HTR-8/SVneo (cell line): ENCODE measurements at places on chromosomes 4 and X.
A peak's percentile ranks its signal among the peaks of the same experiment; 100 is the strongest.

DNA sequence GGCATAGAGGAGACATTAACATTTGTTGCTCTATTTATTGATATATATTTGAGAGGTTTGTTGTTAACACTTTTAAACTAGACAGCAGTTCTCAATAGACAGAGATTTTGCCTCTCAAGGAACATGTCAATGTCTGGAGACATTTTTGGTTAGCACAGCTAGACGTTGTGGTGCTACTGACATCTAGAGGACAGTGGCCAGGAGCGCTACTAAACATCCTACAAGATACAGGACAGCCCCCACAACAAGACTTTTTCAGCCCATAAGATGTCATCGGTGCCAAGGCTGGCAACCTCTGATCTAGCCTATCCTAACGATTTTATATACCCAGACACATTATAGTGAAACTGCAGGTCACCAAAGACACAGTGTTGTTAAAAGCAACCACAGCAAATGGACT, 18.4 kb upstream of the CTSO start:
- DNase-seq = peak; percentile 24

DNA sequence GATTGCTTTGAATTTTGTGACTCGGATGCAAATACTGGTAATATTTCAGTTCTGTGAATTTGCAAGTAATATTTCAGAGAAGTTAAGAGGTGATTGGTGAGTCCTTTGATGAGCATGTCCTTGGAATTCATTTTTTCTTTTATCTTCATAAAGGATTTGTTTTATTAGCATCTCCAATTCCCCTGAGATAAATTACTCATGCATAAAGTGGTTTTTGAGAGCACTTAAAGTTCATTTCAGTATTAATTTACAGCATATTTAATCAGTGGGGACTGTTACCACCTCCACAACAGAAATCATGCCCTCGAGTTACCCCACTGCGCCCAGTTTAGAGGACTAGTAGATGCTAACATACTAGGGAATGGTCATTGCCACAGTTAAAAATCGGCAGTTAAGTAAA, 65.0 kb downstream of the ZFX start:
- DNase-seq = no peak

DNA sequence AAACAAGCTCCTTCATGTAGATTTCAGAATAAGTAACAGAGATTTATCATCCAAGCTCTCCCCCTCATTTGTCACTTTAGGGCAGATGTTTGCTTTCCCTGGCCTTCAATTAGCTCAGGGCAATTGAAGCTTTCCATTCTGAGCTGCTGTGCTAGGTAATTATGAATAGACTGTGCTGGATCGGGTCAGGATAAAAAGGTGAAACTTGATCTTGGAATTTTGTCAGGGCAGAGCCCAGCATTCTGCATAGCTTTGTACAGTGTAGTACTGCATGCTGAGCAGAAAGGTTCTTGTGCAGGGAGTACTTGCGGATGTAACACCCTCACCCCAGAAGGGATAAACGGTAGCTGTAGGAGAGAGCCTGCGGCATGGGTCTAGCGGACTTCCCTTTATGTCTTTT, 64.0 kb upstream of the CLDN34 start:
- no peak for DNase-seq

DNA sequence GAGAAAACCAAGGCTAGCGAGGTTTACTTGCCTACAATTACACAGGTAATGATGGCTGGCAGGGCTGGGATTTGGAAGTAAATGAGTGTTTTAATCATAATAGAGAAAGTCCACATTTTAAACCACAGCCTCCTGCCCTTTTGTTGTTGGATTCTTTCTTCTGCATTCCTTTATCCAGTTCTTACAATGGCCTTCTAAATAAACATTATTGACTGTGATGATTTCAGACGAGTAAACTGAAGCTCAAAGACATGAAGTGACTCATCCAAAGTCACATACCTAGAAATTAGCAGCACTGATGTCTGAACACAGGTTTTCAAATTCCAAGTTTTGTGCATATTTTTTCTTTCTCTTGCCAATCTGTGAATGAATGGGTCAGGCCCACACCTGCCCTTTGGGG, 51.2 kb upstream of the C1QTNF7 start:
- DNase-seq = no peak

- no peak for DNase-seq
Observed at GRCh38 chr4:47798165-47798564, 39.7 kb downstream of the CORIN start.

DNA sequence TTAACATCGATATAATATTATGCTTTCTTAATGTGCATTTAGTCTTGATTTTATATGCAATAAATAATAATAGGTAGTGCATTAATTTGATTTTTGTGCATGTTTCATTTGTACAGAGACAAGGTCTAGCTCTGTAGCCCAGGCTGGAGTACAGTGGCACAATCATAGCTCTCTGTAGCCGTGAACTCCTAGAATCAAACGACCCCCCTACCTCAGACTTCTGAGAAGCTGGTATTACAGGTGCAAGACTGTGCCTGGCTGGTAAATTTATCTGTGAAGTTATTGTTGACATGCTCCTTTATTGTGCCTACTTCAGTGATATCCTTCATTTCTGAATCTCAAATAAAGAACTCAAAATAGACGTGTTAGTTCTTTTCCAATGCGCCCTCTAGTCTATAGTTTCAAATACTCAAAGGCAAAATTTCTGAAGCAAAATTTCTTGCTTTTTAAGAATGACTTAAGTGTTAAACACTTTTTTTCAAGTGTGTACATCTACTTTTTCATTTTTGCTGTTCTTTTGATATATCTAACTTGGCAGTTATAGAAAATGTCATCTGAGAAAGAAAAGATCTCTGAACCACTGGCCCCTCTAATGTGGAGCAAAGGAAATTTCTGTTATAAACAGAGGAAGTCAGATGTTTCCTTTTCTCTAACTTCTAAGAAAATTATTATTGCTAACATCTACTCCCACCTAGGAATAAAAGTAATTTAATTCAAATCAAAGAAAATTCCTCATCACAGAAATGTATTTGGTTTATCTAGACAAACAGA, 28.3 kb upstream of the GUCY1A1 start:
- no peak for DNase-seq

- no peak for DNase-seq
Observed at GRCh38 chrX:3440981-3441380, 94.5 kb upstream of the MXRA5 start.

- no peak for DNase-seq
Observed at GRCh38 chr4:33116871-33117270, 2396.7 kb downstream of the PCDH7 start.

DNA sequence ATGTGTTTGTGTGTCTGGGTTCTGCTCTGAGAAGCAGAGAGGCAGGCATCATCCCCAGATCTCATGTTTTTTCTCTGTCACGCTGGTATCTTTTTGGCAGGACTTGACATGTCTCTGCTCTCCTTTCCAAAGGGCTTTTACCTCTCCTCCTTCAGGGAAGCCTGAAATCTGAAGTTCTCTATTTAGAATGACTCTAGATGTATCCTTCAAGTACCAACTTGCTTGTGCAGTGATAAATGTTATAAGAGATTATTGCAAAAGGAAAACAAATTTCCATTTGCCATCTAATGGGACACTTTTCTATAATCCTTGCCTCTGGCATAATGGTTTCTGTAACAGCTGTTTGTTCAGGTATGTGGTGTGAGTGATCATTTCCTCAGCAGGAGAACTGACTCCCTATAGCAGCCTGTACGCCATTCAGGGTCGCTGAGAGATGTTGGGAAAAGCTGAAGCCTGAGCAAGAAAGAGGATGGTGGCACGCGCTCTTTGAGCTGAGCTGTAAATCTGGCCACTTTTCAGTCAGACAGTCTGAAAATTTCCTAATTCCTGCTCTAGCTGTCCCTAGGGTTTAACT, 72.5 kb downstream of the CNGA2 start:
- no peak for DNase-seq

DNA sequence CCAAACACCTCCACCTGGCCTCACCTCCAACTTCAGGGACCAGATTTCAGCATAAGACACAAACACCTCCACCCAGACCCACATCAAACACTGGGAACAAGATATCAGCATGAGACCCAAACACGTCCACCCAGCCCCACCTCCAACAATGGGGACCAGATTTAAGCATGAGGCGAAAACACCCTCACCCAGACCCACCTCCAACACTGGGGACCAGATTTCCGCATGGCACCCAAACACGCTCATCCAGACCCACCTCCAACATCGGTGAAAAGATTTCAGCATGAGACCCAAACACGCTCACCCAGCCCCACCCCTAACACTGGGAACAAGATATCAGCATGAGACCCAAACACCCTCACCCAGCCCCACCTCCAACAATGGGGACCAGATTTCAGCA, 210.0 kb downstream of the ASMT start:
- no peak for DNase-seq

- no peak for DNase-seq
Observed at GRCh38 chr4:97924341-97924958, 218.8 kb downstream of the STPG2 start.

DNA sequence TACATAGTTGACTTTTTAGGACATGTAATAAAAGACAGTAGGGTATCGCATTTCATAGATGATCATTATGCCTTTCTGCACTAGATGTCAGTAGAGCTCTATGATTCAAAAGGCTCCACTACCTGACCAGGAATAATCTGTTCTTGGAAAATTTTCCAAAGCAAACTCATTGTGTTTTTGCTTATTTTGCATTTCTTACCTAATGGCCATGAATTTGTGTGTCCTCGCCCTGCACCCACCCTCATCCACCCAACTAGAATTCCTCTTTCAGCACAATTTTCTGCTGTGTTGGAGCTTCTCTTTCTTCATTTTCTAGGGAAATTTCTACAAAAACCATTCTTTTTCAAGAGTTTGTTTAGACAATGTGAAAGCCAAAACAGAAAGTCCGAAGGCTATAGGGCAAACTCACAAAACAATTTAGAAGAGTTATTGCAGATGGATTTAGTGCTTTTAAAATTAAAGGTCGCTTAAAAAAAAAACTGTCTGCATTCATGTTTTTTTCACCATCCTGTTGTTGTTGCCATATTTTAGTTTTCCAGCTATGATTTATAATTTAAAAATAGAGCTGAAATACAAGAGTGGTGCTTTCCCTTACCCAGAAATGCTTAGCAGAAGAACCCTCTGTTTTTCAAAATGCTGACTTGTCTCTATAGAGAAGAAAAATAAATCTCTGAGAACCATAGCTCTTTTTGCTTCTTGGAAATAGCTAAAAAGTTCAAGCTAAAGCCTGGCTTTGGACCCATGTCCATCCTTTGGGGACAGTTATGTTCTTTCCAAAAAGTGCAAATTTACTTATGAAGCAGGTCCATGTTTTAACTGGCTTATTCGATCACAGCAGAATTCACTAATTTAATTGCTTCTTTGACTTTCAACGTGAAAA, 183.7 kb downstream of the SPATA18 start:
- peak; percentile 23 for DNase-seq

GRCh38 chr4:79516114-79516513, 108.1 kb upstream of the GK2 start:
- DNase-seq = no peak

DNA sequence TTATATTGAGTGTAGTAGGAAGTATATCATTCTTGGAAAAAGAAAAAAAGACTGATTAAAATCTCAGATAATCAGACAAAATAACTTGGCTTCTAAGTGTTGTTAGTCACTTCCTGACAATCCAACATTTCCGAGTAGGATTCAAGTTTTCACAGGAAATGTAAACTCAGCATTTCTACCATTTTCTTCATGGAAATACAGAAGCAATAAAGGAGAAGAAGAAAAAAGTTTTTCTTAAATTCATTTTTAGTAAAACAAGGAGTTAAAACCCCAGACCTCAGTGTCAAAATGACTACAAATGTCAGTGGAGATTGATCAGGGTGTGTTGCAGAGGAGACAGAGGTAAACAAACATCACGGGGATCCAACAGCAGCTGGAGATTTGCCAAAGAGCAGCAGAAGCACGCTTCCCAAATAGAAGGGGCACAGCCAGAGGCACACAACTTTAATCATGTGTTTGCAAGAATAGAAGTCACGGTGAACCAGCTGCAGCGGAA, 129.3 kb upstream of the FAM9B start:
- DNase-seq = no peak

DNA sequence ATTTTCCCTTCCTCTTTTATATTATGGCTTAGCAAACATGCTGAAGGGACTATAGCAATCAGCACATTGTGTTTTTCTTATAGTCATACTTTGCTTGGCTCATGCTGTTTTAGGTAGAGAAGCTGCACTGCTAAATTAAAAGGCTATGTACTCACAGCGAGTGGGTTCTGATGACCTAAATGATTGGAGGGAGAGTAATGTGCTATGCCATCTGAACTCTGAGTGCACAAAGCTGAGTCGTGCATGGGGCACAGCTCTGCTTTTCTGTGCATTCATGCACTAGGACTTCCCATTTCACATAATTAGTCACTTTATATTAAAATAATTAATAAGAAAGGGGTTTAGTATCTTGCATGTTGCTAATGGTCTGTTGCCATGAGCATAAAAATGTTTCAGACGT, 132.7 kb upstream of the ADGRL3 start:
- DNase-seq = no peak

DNA sequence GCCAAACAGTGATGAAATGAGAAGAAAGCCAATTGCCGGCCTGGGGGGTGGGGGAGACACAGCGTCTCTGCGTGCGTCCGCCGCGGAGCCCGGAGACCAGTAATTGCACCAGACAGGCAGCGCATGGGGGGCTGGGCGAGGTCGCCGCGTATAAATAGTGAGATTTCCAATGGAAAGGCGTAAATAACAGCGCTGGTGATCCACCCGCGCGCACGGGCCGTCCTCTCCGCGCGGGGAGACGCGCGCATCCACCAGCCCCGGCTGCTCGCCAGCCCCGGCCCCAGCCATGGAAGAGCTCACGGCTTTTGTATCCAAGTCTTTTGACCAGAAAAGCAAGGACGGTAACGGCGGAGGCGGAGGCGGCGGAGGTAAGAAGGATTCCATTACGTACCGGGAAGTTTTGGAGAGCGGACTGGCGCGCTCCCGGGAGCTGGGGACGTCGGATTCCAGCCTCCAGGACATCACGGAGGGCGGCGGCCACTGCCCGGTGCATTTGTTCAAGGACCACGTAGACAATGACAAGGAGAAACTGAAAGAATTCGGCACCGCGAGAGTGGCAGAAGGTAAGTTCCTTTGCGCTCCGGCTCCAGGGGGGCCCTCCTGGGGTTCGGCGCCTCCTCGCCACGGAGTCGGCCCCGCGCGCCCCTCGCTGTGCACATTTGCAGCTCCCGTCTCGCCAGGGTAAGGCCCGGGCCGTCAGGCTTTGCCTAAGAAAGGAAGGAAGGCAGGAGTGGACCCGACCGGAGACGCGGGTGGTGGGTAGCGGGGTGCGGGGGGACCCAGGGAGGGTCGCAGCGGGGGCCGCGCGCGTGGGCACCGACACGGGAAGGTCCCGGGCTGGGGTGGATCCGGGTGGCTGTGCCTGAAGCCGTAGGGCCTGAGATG, at the start of gene SHOX:
Gene SHOX (plus strand): TSS at position 180 of the 885 bp plus-strand sequence. CDS start 107 bp downstream, at position 287.
- DNase-seq = no peak

DNA sequence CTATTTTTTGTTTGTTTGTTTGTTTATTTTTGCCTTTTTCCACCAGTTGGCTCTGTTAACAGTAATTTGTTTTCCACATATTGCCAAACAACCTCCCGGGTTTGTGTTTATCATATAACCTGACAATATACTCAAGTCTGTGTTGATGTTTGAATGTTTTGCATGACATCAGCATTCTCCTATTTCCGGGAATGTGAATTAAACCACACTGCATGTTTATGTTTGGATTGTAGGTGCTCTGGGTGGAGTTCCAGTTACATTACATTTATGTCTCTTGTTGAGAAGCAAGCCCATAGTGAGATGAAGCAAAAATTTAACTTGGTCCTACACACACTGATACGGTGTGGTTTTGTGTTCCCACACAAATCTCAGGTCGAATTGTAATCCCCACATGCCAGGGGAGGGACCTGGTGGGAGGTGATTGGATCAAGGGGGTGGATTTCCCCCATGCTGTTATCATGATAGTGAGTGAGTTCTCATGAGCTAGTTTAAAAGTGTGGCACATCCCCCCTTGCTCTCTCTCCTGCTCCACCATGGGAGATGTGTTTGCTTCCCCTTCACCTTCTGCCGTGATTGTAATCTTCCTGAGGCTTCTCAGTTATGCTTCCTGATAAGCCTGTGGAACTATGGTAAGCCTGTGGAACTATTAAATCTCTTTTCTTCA, 54.4 kb upstream of the CLNK start:
- DNase-seq = no peak
